Activated CD4-positive, alpha-beta T cell treated with anti-CD3 and anti-CD28 coated beads, Interleukin-2, Interleukin-4, amounts not matched to agents 100 ng/mL and 50 ng/mL, durations not matched to agents 16 hours and 8 hours (primary cell): ENCODE measurements at places on chromosomes 3 and 15.

DNA sequence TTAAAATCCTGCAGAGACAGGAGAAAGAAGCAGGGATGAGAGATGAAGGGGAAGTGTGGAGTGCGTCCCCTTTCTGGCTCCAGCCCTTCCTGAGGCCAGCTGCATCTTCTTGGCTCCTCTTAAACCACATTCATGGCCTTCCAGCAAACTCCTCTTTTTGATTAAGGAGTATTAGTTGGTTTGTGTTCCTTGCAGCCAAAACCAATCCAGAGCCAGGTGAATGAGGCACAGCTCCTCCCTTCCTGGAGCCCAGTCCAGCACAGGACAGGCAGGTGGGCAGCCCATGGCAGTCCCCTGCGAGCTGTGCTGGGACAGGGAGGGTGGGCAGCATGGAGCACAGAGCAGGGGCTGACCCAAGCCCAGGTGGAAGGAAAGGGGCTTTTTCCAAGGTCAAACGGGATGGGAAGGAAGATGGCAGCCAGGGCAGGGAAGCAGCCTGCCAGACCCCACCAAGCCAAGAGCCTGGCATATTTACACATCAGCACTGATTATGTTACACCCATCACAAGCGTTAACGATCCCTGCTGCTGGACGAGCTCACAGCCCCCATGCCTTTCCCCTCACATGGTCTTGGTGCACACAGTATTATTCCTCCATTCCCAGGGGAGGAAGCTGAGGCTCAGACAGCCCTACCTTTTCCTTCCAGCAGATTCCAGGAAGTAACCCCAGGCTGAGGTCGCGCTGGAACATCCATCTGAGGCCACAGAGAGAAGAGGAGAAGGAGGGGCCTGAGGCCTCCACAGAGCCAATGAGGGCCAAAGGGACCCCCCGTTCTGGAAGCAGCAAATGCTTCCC lies 175.6 kb downstream of the SMAD6 start:
- DNase-seq: no peak

- no peak for DNase-seq
These were observed 29.1 kb downstream of the PLXND1 start for GRCh38 chr3:129577366-129577765.

DNA sequence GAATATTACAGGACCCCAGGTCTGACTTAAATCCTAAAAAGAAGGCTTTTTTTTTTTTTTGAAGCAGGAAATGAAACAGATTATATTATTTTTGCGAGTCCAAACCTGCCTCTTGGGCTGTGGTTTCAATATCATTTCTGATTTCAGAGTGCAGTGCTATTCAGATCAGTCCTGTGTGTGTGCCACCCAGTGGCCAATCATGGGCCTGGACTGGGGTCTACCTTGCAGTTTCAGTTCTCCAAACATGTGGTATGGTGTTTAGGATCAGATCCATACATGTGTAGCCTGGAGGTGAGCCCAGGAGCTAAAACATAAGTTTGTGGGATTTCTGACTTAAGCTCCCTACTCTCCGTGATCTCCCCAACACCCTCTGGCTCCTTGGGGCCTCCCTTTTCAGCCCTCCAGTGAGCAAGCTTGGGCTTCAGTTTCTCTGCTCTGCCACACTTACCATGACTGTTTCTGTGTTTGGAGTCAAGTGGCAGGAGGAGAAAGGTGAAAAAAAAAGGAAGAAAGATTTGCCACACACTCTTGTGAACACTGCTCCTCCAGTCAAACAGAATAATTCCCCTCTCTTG lies 12.1 kb upstream of the THSD4 start:
- no peak for DNase-seq

DNA sequence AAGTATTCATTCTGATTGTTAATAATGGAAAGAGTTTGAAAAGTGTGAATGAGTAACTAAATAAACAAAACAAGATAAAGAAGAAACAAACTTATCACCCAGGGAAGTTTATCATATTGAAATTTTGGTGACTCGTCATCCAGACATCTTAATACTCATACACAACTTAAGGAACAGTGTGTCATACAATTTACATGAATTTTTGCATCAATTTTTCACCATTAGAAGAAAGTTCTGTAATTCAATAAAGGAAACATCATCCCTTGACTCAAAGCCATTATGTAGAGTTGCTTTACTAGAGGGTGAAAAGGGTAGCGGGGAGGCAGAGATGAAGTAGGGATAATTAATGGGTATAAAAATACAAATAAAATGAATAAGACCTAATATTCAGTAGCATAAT lies 536.2 kb downstream of the GRM7 start:
- DNase-seq: no peak

DNA sequence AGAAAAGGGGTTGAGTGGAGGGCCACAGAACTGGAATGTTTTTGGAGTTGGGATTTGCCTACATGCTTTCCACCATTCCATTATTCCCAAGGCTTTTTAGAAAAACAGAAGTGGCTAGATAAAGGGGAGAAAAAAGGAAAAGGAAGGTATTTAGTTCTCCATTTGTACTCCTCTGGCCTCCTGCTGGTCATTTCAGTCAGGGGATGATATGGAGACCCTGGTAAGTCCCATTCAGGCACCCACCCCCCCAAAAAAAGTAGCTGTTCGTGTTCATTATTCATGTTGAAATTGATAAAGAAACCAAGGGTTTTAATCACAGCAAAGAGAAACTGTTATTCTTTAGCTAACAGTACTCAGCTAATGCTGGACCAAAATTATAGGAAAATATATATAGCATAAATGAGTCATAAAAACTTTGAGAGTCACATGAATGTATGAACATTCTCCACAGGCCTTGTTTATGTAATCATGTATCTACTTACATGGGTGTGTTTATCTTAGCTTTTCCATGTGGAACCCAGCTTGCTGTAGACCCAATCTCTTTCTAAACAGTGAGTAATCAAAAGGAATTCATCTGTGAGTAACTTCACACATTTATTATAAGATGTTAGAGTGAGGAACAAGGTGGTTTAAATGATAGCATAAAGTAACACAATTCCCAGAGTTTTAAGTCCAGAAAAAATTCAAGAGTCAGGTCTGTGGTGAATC lies 167.2 kb downstream of the KCNMB2 start:
- DNase-seq: no peak

DNA sequence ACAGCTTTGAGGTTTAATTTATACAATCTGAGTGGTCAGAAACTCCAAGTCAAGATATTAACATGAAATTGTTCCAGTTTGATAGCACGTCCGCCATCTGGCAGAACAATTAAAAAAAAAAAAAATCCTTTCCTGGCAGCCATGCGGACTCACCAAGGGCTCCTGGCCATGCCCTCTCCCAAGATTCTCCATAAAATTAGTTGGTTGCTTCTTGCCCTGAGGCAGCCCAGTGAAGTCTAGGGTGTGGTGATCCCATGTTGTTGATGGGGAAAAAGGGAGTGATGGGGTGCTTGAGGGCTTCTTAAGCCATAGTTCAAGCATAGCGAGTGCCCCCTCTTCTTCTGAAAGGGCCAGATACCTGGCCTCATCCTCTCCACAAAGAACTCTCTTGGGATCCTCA lies 81.7 kb upstream of the CCNL1 start:
- DNase-seq: no peak

DNA sequence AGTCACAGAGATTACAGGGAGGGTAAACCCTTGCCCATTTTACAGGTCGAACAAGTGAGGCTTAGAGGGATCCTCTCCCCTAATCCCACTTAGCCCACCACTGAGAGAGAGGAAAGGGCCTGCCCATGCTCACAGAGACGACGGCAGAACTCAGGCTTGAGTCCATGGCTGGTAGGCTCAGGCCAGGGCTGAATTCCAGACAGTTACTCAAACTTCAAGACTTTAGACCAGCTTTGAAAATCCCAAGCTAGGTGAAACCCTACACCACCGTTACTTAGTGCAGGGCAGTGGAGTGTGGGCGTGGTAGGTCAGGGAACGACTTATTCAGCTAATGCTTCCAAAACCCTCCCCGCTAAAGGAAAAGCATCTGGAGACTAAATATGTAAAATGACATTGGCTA lies 16.4 kb downstream of the GRIP2 start:
- DNase-seq: no peak

- DNase-seq: no peak
These were observed 3.0 kb upstream of the EDEM1 start for GRCh38 chr3:5184499-5184898.

DNA sequence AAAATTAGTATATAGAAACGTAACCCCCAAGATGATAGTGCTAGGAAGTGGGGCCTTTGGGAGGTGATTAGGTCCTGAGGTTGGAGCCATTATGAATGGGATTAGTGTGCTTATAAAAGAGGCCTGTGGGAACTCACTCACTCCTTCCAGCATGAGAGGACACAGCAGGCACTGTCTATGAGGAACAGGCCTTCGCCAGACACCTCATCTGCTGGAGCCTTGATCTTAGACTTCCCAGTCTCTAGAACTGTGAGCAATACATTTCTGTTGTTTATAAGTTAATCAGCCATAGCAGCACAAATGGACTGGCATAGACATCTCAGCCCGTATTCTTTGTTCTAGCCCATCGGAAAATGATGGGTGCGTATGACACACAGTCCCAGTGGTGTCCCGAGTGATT lies 152.3 kb downstream of the GABRG3 start:
- no peak for DNase-seq

- no peak for DNase-seq
These were observed 18.9 kb upstream of the FEM1B start for GRCh38 chr15:68258692-68259091.
